ENCODE measurements at places on chromosomes 5 and 9. TPM values are rescaled to one million over a fixed set of nuclear protein-coding genes. Genes with fewer than 3 reads are reported as not detected.

The SV2C gene
- not detected for polyA plus RNA-seq

The PRUNE2 gene
- not detected for polyA plus RNA-seq

The PCDHGA11 gene
- polyA plus RNA-seq = not detected

The PCDHAC2 gene
- not detected for polyA plus RNA-seq

The SPAAR gene
- not detected for polyA plus RNA-seq

The PCDHA9 gene
- not detected for polyA plus RNA-seq

The OR1J2 gene
- not detected for polyA plus RNA-seq

The GPRIN1 gene
- 0.06 TPM for polyA plus RNA-seq

The CDO1 gene
- not detected for polyA plus RNA-seq

Measured in naive thymus-derived CD8-positive, alpha-beta T cell (primary cell).